ENCODE measurements at places on chromosomes 5 and 9.

DNA sequence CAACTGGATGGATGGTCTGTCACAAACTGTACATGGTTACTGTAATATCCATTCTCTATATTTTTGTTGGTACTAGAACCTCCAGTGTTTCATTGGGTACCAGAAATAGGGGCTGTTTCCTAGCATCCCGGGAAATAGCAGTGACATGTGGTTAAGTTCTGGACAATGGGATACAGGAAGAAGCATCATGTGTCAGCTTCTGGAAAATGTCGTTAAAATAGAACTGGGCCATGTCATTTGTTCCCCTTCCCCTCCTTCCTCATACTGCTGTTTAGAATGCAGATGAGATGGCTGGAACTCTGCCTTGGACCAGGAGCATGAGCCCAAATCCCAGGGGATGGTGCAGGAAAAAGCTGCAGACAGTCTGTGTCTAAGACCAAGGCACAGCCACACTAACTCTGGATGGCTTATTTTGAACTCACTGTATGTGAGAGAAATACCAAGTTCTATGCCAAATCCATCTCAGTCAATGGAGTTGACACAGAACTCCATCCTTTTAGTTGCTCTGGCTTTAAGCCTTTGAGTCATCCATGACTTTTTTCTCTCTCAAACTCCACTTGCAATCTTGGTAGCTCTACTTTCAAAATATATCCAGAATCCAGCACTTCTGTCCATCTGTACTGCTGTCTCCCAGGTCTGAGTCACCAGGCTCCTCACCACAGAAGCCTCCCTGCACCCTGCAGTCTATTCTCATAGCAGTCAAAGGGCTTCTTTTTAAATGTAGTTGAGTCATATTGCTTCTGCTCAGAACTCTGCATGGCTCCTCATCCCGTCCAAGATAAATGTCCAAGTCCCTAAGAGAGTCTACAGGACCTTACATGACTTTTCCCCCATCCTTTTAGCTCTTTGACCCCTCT, 184.2 kb downstream of the NSG2 start:
- no peak for DNase-seq

GRCh38 chr5:146622391-146622790, 106.4 kb upstream of the GPR151 start:
- DNase-seq, result no peak

DNA sequence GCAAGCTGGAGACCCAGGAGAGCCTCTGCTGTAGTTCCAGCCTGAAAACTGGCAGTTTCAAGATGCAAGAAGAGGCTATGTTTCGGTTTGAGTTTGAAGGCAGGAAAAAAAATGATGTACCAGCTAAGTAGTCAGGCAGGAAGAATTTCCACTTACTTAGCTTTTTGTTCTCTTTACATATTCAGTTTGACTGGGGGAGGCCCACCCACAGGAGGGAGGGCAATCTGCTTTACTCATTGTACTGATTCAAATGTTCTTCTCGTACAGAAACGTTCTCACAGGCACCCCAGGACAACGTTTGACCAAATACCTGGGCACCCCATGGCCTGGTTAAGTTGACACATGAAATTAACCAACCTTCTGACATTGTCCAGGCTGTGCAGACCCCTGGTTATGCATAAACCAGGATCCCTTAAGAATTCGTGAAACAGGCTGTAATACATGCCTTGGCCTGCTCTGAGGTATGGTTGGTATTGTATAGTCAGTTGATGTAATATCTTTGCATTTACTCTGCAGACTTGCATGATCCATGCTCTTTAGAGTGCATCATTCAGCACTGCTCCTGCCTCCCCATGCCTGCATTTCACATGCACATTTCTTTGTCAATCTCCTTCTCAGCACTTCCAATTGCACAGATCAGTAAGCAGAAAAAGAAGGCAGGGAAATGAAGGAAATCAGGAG, 687.1 kb downstream of the TAF11L14 start:
- no peak for DNase-seq

DNA sequence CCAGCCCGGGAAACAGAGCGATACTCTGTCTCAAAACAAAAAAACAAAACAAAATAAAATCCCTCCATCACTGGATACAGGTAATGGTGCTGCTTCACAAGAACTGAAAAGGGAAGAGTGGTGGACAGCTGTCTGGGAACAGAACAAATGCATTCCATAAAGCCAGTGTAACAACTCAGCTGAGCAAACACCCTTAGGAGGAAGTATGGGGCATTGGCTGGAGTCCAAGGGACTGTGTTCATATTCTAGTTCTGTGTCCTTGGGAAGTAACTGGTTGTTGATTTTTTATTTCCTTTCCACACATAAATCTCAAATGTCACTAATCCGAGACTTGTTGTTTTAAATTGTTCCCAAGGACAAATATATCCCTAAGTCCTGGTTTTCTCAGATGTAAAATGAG, 38.3 kb downstream of the HTR1A start:
- no peak for DNase-seq

GRCh38 chr5:79759436-79759835, 69.8 kb downstream of the CMYA5 start:
- no peak for DNase-seq

DNA sequence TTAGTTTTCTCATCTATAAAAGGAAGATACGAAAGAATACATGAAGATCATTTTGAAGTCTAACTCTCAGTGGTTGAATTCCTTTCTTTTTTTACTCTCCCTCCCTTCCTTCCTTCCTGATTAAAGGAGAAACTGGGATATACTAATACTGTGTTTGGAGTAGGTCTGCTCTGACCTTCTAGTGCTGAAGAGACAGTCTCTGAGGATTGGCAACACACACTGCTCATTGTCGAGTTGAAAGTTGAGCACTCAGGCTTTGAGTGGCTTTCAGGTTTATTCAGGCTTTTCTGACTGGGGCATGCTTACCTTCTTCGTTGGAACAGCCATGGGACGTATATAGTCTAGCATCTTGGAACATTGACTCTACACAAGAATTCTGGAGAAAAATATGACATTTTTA, 86.9 kb upstream of the RPS23 start:
- DNase-seq, result no peak

DNA sequence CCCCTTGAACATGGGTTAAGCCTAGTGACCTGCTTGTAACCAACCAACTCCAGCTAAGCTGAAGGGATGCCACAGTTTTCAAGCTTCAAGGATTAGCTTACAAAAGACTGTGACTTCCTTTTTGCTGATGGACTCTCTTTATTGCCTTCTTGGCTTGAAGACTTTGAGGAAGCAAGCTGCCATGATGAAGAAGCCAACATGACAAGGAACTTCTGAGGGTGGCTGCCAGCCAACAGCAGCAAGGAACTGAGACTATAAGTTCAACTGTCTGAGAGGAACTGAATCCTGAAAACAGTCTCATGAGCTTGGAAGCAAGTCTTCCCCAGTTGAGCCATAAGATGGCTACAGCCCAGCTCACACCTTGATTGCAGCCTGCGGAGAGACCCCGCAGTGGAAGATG, 116.1 kb upstream of the TAF11L2 start:
- DNase-seq, result no peak

- DNase-seq, result no peak
Measured at GRCh38 chr5:176894298-176894697, 4.8 kb downstream of the HK3 start.

GRCh38 chr5:1952444-1953099, 69.8 kb upstream of the IRX4 start:
- no peak for DNase-seq
